ENCODE measurements at places on chromosomes 5 and 9.
A peak's percentile ranks its signal among the peaks of the same experiment; 100 is the strongest.

DNA sequence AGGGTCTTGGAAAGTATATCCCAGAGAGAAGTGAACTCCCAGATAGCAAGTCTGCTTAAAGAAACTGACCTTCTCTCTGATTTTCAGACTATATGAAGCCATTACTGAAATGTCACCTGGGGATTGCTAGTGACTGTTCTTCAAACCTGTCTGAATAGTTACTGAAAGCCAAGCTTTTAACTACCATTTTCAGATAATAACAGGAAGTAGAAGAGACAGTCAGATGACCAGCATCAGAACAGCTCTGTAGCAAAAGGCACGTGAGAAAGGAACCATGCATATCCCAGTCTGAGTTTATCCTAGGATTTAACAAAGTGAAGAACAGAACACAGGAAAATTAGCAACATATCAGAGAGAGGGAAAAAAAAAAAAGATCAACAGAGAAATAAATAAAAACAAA, 74.9 kb upstream of the SELENOP start:
- DNase-seq, result no peak

DNA sequence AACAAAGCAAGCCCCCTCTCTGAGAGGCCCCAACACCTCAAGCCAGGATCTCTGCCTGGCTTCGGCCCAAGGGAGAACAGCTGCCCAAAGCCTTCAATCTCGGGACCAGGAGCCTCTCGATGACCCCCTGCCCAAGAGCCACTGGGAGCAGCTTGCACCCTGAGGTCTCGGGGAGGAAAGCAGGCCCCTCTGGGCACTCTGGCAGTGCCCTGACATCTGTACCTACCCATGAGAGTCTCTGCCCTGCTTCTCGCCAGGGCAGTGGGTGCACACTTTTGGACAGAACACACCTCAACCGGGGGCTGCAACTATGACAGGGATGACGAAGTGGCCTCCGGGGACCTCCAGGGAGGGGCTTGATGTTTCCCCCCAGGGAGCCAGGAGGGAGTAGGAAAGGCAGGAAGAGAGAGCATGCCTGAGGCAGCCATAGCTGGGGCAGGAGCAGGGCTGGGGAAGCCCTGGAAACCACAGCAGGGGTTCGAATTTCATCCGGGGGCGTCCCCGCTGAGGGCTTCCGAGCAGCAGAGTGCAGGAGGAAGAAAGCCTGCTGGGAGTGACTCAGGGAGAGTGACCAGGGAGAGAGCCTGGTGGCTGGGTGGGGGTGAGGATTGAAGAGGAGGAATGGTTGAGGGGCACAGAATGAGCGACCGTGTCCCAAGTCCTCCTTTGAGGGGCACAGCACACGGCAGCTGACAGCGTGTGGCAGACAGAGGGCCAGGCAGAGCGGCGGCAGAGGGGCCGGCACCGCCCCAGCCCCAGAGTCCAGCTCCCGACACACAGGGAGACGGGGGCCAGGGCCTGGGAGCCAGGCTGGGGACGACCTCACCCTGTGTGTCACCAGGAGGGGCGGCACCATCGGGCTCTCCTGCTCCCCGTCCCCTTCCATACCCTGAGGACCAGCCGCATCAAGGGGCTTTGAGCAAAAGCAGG, 1.8 kb downstream of the LPCAT1 start:
- peak; percentile 84 for DNase-seq

- DNase-seq, result peak; percentile 66
Observed at GRCh38 chr9:33143241-33143661, 23.9 kb downstream of the B4GALT1 start.

DNA sequence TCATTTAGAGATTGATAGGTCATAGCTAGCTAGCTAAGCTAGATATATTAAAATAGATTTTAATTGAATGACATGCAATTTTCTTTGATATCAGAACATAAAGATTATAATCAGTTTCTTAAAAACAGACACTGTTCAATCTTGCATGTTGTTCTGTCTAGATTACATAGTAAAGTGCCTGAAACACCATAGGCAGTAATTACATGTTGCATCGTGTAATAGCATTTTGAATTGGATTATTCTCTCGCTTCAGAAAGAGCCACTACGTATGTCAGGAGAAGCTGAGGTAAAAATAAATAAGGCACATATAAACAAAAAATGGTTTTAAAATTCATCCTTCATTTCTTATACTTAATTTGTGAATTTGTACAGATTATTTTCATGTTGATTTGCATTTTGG, 148.0 kb upstream of the CDH12 start:
- no peak for DNase-seq

DNA sequence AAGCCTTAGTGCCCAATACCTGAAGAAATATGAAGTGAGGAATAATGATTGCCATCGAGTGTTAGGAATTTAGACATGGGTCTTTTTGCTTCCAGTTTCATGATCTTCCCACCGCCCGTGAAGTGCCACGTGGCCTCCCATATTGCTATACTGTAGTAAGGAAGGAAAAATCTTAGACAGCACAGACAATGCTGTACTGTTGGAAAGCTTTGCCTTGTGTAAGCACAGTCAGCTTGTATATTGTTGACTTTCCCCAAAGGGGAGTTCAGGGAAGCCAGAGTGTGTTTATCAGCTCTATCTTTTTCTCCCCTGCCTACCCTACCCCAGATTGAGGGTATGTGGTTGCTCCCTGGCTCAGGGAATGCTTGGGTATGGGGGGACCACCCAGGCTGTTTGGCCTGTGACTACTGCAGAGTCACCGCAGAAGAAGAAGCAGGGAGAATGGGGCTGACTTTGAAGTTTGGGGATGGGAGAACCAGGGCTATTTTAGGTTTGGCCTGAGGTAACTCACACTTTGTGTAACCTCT, 161.8 kb upstream of the MEF2C start:
- DNase-seq, result no peak

DNA sequence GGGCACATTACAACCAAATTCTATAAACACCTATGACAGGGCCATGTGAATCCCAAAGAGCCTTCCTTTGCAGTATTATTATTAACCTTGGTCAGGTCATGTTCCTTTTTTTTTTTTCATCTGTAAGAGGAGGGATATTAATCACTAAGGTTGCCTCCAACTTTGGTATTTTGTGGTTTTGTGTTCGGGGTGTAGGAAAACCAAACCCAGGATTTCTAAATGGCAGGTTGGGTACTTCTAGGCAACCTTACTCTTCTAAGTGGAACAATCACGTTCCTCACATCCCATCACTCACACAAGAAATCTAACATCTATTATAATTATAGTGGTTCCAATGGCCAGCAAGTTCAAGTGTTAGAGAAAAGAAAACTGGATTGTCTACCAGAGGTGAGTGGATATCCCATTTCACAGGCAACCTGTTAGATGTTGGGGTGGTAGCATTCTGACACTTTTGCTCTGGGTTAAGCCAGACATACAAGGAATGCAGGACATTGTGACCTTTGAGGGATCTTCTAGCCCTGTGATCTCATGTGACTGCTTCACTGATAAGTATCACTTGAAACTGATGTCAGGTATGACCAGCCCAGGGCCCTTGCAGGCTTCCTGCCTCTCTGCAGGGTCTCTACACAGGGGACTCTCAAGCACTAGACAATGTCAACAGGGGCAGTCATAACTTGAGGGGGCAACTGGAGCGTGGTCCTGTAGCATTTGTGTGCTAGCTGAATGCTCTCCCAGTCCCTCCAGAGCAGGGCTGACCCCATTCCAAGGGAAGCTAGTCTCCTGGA, 126.2 kb upstream of the VLDLR start:
- DNase-seq, result no peak

- DNase-seq, result peak; percentile 9
Observed at GRCh38 chr5:38369692-38370091, 111.3 kb downstream of the EGFLAM start.

- DNase-seq, result peak; percentile 73
Observed at GRCh38 chr9:114655689-114656088, 1.9 kb downstream of the TEX53 start.

- DNase-seq, result no peak
Observed at GRCh38 chr9:85290019-85290418, 451.7 kb downstream of the AGTPBP1 start.

- no peak for DNase-seq
Observed at GRCh38 chr5:174221436-174221835, 175.9 kb downstream of the NSG2 start.

DNA sequence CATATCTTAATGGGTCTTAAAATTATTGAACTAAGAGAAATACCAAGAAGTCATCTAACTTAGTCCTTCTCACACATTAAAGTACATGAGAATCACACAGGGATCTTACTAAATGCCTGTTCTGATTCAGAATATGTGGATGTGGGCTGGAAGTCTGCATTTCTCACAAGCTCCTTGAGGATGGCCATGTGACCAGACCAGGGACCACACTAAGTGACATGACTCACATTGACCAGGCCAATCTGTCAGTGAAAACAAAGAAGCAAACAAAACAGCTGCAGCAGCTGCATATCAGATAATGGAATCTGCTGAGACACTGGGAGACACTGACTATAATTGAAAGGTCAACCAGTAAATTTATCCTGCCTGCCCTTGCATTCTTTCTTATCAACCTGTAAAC, 110.5 kb downstream of the ADAMTS12 start:
- DNase-seq, result peak; percentile 87

- no peak for DNase-seq
Observed at GRCh38 chr5:160649304-160649703, 202.7 kb downstream of the ATP10B start.

GRCh38 chr9:103301051-103301450, 305.9 kb downstream of the CYLC2 start:
- DNase-seq, result no peak

GRCh38 chr9:135300346-135301141, 179.0 kb upstream of the PPP1R26 start:
- DNase-seq, result no peak

DNA sequence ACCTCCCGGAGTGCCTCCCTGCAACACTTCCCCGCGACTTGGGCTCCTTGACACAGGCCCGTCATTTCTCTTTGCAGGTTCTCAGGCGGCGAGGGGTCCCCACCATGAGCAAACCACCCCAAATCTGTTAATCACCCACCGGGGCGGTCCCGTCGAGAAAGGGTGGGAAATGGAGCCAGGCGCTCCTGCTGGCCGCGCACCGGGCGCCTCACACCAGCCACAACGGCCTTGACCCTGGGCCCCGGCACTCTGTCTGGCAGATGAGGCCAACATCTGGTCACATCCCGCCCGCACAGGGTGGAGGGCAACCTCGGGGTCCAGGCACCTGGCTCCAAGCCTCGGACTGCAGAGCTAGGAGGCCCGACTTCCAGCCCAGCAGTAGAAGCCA, 776 bp upstream of the TERT start:
- DNase-seq, result no peak

- DNase-seq, result no peak
Observed at GRCh38 chr9:37172557-37172956, 52.2 kb downstream of the ZCCHC7 start.

- DNase-seq, result no peak
Observed at GRCh38 chr5:30267026-30267425, 926.5 kb upstream of the CDH6 start.

DNA sequence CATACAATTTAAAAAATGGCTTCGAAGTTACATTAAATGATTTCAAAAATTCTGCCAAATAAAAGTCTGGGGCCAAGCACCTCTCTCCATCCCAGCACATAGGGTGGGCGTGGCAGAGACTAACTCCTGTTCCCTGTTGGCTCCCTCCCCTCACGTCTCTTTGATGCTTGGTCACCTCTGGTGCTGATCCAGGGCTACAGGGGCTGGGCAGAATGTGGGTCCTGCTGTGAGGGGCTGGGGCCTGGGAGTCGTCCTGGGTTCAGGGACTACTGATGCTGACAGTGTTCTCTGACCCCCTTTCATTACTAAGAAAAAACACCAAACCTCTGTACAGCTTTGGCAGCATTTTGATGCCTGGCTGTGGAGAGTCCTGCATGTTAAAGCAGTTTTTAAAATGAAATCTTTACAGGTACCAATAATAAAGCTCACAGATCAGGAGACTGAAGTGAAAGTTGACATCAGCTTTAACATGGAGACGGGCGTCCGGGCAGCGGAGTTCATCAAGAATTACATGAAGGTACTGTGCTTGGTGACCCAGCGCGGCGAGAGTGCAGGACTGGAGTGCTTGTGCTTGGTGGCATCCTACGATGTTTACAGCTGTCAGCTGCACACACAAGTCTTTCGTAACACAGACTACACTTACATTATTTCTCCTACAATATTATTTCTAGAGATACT, 29.0 kb downstream of the TENT4A start:
- DNase-seq, result no peak

DNA sequence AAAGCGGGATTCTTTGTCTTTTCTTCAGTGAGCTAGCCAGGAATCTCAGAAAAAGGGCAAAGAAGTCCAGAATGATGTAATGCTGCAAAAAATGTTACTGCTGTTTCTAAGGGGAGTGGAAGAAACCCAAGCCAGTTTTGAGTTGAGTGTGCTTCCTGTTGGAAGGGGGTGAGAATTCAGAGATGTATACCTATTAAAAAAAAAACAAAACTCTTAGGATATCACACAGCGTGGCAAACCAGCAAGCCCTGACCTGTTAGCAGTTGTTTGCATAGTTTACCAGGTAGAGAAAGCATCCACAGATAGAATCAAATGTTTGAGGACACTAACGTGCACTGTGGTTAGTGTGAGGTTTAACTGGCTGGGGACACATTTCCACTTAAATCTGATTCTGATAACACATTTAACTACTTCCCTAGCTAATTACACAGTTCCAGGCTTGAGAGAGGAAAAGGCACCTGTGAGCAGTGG, 11.4 kb downstream of the BASP1 start:
- peak; percentile 83 for DNase-seq

- no peak for DNase-seq
Observed at GRCh38 chr9:10678010-10678409, 65.2 kb upstream of the PTPRD start.

GRCh38 chr5:14707811-14708390, 43.4 kb downstream of the OTULIN start:
- DNase-seq, result no peak

DNA sequence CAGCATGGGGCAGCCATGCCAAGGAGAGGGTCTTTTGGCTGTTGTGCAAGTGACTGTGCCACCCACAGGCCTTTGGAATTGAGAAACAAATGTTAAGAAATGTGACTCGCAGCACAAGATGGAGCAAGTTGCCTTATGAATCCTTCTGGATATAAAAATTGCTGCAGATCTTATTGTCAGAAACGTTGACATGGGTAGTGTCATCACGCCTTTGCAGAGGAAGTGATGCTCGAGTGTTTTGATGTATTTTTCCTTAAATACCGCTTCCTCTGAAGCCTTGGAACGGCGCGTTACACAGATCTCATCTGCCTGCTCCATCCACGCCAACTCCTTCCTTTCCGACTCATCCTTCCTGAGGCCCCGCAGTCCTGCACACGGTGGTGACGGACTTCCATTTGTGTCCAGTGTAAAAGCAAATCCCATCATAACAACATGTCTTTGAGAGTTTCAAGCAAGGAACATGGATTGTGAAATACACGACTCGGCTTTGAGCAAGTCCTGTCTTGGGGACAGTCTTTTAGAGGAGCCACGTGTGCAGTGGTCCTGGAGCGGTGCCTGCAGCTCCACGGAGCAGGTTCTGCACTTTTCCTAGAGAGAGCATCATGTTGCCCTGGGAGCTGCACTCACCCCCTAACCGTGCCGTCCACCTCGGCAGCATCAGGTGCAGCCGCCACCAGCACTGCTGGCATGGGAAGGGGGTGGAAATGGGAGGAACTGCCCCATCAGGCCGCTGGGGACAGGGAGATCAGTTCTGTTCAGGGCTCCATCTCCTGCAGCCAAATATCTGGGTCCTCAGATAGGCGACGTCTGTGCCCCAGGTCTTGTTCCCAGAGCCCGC, 15.1 kb downstream of the ROPN1L start:
- peak; percentile 33 for DNase-seq

- no peak for DNase-seq
Observed at GRCh38 chr5:150313921-150314716, 11.4 kb upstream of the ARSI start.

- DNase-seq, result no peak
Observed at GRCh38 chr5:94672746-94673145, 54.3 kb downstream of the SLF1 start.

All from fibroblast of lung (primary cell).